ENCODE measurements at places on chromosomes 4 and X. TPM values are rescaled to one million over a fixed set of nuclear protein-coding genes. Genes with fewer than 3 reads are reported as not detected.

GRCh38 chr4:18689308-18690115 lies 668.0 kb upstream of the LCORL start:
- peak; percentile 7 for DNase-seq

The BCOR gene
- 29.5 TPM for total RNA-seq

- no peak for DNase-seq
Observed at GRCh38 chrX:30065226-30065625, 150.1 kb upstream of the MAGEB2 start.

The IDS gene
- total RNA-seq = 62.0 TPM

DNA sequence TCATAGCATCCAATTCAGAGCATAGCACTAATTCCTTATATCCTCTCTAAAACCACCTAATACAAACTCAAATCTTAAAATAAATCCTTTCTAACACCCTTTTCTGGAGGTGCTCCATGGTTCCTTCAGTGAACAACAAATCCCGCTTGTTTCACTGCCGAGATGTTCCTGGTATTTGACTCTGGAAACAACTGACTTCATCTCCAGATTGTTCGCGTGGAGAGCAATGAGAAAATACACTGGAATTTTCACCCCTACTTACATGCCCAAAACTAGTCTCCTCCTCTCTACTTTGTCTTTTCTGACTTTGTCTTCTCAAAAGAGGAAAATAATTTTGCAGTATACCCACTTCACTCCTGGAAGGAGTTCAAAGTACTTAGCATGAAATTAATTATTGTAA lies 129.0 kb downstream of the PLS3 start:
- DNase-seq = no peak

Measured in kidney epithelial cell (primary cell).